ENCODE measurements at places on chromosomes 12 and 14. TPM values are rescaled to one million over a fixed set of nuclear protein-coding genes. Genes with fewer than 3 reads are reported as not detected.

Gene PTCSC3
- not detected for total RNA-seq

Gene SALL2
- total RNA-seq, result 4.2 TPM

Gene LIN7A
- 14.4 TPM for total RNA-seq

Gene TXNDC16
- total RNA-seq, result 3.4 TPM

Gene EPYC
- total RNA-seq, result not detected

Gene TBX5
- total RNA-seq, result 73.5 TPM

Gene RAPGEF3
- 37.6 TPM for total RNA-seq

Gene ACACB
- total RNA-seq, result 177 TPM

Gene TAS2R42
- not detected for total RNA-seq

Gene ABCB9
- 4.6 TPM for total RNA-seq

Gene SRGAP1
- total RNA-seq, result 2.6 TPM

Gene DTD2
- 8.4 TPM for total RNA-seq

Gene TMPRSS12
- total RNA-seq, result not detected

Gene ERBB3
- 2.9 TPM for total RNA-seq

Gene ARMH4
- 8.4 TPM for total RNA-seq

Gene CISTR
- total RNA-seq, result 2.4 TPM
